ENCODE measurements at places on chromosomes 7 and 10.

DNA sequence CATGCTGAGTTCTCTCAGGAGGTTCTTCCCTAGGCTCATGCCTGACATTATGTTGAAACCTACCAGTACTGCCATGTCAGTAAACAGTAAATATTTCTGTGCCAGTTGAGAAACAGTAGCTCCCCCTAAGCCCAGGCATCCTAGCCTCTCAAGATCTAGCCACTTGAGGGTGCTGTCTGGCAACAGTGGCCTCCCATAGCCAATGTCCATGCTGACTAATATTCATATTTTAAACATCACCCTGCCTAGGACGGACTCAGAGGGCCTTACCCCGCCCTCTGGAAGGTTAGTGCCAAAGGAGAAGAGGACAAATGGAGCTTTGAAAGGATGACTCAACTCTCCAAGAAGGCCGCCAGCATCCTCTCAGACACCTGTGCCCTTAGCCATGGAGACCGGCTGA lies 7.7 kb downstream of the ACSM6 start:
- no peak for DNase-seq

GRCh38 chr7:23220690-23221305 lies 25.8 kb upstream of the GPNMB start:
- DNase-seq, result no peak

- DNase-seq, result no peak
These were observed 93.9 kb downstream of the DNAJB6 start for GRCh38 chr7:157430721-157431120.

DNA sequence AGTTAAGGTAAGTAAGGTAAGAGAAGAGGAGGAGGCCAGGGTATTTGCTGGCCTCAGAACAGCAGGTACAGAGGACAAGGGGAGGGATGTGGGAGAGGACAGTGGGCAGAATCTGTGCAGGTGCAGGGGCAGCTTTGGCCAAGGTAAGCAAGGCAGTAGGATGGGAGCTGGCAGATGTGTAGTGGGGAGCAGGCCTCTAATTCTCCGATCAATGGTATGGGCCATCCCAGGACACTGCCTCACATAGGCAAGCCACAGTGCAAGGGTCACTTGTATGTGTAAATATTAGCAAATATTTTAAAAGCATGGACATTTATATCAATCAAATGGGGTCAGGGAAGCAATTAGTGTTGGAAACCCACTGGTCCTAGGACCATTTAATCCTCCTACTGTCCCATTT lies 373.5 kb downstream of the GRID1 start:
- no peak for DNase-seq

GRCh38 chr7:36115448-36116321 lies 37.4 kb upstream of the EEPD1 start:
- DNase-seq, result no peak

- DNase-seq, result no peak
These were observed 54.9 kb downstream of the ODAD2 start for GRCh38 chr10:27944005-27944404.

GRCh38 chr7:114789871-114790311 lies 132.0 kb upstream of the MDFIC start:
- no peak for DNase-seq

GRCh38 chr7:22833957-22834356 lies 11.3 kb upstream of the TOMM7 start:
- no peak for DNase-seq

GRCh38 chr7:88167223-88167622 lies 52.6 kb downstream of the SRI start:
- no peak for DNase-seq

DNA sequence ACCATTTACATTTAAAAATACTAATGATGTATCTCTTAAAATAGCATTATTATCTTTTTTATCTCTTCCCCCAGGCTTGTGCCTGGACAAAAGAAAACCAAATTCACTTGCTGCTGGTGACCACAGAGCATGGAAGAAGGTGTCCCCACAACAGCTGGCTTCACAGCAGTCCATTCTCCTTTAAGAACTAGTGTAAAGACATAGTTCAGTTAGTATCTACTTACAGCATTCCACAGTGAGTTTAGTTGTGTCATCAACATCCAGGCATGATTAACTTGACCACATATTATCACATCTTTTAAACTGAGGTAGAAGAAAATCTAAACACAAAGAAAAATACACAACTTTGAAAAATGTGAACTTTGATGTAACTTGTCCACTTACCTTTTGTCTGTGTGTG lies 55.0 kb downstream of the LRRC17 start:
- no peak for DNase-seq

DNA sequence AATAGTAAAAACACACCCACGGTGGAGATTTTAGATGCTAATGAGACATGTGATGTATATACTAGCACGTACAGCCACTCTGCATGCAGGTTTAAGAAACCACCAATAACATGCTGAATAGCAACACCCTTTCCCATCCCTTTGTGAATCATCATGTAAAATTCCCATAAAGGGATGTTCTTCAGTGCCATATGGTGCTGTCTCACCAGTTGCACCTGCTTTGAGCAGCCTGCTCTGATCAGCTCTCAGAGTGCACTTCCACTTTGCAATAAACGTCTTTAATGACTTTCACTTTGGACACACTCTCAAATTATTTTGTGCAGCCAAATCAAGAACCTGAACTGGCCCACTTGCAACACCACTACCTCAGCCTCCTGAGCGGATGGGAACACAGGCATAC lies 615.0 kb downstream of the ANKRD7 start:
- DNase-seq, result no peak

GRCh38 chr7:326809-327232 lies 36.9 kb downstream of the FOXL3 start:
- no peak for DNase-seq

DNA sequence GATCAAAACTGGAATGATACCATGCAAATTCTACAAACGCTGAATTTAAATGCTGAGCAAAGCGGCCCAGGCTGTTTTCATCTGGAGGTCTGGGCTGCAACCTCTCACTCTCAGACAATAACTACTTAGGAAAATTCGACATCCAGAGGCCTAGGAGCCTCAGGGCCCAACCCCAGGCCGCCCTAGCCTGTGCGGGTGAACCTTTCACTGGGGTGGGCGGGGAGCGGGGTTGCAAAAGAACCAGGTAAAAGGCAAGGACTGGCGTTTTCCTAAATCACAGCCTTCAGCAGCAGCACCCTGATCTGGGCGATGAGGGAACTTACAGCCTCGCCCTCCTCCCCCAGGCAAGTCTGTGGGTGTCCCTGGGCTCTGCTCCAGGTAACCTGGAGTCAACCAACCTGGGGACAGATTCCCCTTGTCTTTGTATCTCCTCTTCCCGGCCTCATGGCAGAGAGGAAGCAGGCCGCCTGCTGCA lies 33.4 kb downstream of the CALML5 start:
- DNase-seq, result no peak

GRCh38 chr7:152489044-152489443 lies 53.2 kb upstream of the KMT2C start:
- no peak for DNase-seq

DNA sequence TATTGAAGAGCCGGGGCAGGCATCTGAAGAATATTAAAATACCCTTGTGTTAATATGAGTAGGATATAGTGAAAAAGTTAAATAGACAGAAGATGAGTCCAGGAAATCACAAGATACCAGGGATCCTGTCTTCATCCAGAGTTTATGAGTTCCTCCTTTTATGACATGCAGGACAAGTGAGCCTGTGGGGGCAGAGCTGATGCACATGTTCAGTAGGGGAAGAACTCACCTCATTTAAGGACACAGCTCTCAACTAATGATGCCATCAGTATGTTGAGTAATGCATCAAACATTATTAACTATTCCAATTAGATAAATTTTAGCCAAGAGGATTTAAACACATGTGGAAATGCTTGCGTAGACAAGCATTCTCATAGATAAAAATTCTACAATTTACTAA lies 435.8 kb upstream of the AKR1E2 start:
- DNase-seq, result no peak

DNA sequence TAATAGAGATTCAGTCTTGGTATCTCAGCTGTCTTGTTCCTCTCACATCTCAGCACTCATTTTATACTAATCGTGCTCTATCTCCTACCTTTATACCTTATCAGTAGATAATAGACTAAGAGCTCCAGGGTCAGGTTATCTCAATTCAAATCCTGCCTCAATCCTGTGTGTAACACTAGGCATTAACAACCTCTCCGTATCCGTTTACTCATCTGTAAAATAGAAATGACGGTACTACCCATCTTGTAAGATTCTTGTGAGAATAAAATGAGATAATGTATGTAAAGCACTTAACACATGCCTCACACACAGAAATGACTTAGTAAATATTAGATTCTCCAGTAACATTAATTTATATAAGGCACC lies 622 bp upstream of the P4HA1 start:
- DNase-seq, result no peak

DNA sequence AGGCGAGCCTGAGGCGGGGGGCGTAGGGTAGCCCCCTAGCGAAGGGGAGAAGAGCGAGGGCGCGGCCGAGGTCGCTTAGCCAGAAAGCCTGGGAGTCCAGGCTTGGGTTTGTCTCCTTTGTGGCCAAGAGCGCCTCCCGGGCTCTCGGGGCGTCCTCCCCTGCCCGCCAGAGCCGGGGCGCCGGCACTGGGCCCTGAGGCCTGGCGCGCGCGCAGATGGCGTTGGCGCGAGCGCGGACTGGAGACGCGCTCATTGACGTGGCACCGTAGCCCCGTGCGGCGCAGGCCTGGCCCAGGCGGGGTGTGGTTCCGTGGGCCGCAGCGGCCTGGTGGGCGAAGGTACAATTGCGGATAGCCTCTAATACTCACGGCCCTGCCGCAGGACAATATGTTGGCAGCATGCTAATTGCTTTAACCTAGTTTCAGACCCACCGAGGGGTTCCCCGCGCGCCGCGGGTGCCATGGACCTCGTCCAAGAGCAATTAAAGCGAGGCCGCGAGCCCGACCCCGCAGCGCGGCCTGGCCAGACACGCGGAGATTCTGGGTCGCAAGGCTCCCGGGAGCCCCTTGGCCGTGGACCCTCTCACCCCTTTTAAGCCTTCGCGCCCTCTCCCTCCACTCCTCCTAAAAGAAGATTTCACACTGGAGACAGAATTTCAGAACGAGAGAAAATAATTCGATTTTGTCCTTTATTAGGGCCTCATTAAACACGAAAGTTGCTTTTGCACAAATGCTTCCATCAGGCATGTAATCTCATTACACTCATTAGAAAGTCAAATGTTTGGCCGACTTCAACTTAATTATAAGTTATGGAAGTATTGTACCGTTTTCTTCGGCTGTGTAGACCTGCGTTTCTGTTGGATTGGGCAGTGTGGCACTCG lies 3.1 kb downstream of the PTF1A start:
- DNase-seq, result no peak

DNA sequence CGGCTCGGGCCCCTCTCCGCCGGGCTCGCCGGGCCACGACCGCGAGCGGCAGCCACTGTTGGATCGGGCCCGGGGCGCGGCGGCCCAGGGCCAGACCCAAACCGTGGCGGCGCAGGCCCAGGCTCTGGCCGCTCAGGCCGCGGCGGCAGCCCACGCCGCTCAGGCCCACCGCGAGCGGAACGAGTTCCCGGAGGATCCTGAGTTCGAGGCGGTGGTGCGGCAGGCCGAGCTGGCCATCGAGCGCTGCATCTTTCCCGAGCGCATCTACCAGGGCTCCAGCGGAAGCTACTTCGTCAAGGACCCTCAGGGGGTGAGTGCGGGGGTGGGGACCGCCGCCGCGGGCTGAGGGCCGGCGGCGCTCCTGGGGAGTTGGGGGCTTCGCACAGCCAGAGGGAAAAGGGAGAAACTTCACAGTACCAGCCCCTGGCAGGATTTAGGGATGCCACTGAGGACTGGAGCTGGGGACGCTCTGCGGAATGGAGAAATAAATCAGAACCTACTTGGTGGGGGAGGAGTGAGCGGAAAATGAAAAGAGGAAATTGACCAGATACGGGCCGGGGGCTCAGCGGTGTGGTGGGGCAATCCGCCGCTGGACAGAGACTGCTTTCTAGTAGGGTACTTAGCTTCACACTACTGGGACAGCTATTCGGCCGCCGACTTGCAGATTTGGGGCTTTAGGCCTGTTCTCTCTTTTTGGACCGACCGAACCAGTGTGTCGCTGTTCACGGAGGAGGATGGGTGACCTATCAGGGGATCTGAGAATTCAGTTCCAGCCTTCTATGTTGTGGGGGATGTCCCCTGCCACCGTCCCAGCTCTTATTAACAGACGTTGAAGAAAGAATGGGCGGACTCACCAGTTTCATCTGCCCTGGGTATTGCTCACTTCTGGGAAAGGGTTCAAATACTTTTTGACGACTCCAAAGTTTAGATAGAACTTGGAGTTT lies 669 bp downstream of the PI4K2A start:
- DNase-seq, result no peak

DNA sequence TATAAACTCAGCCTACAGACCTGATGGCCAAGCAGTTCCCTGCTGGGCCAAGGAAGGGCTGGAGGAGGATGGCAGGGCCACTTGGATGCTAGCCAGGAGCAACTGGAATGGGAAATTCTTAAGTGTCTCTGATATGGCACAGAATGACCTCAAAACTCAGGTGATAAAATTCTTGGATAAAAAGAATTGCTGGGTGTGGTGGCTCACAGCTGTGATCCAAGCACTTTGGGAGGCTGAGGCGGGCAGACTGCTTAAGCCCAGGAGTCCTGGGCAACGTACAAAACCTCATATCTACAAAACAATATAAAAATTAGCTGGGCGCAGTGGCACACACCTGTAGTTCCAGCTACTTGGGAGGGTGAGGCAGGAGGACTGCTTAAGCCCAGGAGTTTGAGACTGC lies 14.0 kb upstream of the PKD1L1 start:
- DNase-seq, result no peak

DNA sequence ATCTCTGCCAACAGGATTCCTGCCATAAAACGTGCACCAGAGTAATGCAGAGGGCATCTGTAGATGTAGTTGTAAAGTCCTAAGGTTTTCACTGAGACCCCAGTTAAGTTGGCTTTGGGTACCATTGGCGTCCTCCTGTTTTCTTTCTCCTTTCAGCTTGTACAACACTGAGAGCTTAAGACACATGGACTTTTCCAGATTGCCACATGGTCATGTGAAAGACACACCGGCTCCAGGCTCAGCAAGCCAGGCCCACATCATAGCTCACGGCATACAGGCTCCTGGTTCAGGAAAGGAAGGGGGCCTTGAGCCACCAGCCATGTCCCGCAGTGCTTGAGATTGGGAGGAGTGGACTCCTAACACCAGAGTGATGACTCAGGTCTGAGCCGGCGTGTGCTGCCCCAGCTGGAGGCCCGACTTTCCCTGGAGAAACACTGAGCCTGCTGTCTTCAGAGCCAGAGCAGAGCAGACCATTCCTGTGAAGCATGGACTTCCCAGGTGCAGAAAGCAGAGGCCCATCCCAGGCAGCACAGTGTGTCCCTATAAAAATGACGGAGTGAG lies 252.7 kb downstream of the PRPF18 start:
- no peak for DNase-seq

GRCh38 chr10:2972216-2972615 lies 95.1 kb upstream of the PFKP start:
- no peak for DNase-seq

GRCh38 chr10:127959428-127959827 lies 52.5 kb downstream of the PTPRE start:
- no peak for DNase-seq

- no peak for DNase-seq
These were observed 143.3 kb upstream of the KAT6B start for GRCh38 chr10:74683067-74683466.

DNA sequence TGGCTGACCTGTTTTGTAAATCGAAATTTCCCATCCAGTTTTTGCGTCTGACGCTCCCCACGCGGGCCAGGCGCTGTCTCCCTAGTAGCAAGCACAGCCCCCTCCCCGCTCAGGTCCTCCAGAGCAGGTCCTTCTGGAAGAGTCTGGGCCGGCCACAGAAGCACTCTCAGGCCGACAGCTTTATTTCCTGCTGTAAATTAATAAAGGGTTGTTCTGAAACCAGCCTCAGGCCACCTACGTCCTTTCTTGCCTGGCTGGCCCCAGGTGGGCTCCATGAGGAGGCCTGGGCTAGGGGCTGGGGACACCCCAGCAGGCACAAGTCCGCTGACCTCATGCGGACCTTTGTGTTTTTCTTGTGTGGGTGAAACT lies 35.2 kb downstream of the CAMK2B start:
- DNase-seq, result no peak

Data from activated CD8-positive, alpha-beta memory T cell treated with anti-CD3 and anti-CD28 coated beads for 1 hour (primary cell).